ENCODE measurements at places on chromosomes 16 and 17.

GRCh38 chr17:73710095-73710592 lies 65.9 kb upstream of the SDK2 start:
- peak; percentile 38 for DNase-seq

DNA sequence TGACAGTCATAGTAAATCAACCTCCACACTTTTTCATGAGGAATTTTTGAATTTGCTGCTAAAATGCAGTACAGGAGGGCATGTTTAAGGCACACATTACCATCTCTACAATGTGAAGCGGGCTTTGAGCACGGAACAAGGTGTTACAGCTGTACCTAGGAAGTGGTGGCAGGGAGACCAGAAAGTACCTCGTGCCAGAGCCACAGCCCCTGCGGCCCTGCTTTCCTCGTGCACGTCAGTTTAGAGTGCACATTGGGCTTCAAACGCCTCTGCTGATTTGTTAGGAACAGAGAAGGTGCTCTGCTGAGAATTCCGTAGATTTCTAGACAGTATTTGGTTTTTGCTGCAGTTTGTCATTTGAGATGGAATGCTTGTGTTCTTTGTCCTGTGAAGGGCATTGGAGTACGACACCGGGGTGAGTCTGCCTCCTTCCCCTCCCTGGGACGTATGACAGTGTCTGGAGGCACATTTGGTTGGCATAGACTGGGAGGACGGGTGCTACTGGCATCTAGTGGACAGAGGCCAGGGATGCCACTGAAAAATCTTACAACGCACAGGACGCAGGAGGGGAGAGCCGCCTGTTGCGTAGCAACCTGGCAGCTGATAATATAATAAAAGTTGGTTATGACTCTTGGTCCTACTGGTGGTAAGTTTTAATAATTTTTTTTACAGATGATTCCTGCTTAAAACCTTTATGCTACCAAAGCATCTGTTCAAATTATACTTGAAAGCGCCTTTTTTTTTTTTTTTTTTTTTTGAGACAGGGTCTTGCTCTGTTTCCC lies 9.1 kb downstream of the FOXK2 start:
- DNase-seq = no peak

- no peak for DNase-seq
These were observed 233.4 kb downstream of the FTO start for GRCh38 chr16:53937161-53937880.

DNA sequence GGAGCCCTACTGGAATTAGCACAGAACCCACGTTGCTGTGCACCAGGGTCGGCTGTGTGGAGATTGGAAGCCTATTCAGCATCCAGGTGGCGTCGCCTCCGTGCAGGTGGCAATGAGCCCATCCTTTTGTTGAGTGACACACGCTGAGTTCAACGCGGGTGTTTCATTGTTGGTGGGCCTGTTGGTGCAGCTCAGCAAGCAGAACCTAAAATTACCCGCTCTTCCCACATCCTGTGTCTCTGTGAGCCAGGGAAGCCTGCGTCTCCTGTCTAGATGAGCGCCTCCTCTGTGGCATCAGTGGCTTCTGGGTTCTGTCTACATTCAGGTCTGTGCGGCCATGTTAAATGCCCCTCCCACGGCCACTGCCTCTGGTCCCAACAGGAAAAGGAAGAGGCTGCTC lies 14.5 kb downstream of the CD2BP2 start:
- DNase-seq = no peak

DNA sequence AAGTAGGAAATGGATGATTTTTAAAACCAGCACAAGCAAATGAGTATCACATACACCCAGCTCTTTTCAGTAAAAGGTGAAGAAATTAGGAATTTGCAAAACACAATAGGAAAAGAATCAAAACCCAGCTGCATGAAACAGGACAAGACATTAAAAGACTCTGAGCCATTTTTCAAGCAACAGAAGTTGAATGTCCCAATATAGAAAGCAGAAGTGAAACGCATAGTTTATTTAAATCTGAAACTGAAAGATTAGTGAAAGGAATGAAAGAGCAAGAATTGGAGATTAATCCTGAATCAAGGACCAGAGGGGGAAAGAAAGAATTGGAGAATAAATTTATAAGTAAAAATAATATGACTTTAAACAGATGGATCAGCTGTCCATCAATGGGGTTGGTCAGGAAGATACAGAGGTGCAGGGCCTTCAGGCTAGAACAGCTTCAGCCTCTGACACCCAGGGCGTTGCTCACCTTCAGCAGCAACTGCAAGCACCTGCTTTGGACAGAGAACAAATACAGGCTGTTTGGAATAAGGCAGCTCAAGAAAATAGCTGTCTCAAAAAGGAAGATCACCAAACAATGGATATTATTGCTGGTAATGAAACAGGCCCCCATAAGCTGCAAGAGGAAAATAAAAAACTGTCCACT lies 3.9 kb upstream of the ARHGAP17 start:
- no peak for DNase-seq

DNA sequence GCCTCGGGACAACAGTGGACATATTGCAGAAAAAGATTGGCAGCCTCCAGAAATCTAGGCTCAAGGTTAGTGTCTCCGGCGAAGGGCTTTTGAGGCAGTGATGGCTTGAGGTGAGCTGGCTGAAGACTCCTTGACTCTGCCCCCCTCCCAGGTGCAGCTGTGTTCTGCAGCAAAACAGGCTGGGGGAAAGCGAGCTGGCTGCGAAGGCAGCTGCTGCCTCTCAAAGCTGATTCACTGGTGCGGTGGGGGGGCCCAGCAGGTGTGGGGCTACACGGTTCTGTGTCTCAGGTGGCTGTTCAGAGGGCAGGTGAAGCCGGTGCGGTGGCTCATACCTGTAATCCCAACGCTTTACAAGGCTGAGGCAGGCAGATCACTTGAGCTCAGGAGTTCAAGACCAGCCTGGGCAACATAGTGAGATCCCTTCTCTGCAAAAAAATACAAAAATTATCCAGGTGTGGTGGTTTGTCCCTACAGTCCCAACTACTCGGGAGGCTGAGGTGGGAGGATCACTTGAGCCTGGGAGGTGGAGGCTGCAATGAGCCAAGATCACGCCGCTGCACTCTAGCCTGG lies 22.9 kb downstream of the C16orf96 start:
- no peak for DNase-seq

DNA sequence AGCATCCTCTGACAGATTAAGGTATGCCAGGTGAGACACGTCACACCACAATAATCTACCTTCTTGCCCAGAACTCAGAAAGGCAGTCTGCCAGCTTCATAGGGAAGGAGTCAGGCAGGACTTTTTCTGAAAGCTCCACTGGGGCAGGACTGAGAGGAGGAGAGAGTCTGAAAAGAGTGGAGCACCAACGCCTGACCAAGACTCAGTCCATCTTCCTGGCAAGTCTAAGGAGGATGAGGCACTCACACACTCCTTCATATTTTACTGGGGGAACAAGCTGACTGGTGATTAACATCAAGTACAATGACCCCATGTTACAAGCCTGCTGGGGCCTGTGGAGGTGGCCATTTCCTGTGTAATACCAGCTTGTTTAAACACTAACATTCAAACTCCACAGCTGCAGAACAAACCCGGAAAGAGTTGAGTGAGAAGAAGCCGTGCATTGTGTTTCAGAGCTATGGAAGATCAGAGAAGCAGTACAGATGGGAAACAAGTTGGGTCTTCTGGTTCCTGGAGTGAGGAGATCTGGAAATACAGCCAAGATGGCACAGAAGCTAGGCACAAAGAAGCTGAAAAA lies 122.4 kb downstream of the HIC1 start:
- DNase-seq = no peak

DNA sequence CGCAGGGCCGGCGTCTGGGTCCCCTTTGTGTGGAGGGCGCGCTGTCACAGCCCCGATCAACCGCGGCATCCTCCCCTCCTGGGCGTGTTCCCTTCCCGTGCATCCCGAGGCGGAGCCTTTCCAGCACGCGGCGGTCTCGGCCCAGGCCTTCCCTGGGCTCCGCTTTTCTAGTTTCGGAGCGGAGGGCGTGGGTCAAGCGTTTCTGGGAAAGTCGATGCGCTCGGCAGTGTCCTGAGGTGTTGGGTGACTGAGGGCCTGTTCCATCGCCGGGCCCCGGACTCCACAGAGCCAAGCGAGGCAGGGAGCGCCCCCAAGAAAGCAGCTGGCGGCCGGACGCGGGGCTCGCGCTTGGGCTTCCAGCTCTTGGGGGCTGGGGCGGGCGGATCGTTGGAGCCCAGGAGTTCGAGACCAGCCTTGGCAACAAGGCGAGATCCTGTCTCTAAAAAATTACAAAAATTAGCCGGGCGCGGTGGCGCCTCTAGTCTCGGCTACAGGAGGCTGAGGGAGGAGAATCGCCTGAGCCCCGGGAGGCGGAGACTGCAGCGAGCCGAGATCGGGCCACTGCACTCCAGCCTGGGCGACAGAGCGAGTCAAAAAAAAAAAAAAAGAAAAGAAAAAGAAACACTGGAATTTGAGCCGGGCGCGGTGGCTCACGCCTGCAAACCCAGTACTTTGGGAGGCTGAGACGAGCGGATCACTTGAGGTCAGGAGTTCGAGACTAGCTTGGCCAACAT lies 806 bp downstream of the IFT140 start:
- no peak for DNase-seq

- no peak for DNase-seq
These were observed 136.9 kb downstream of the MAP2K6 start for GRCh38 chr17:69551212-69552010.

- peak; percentile 39 for DNase-seq
These were observed 1.4 kb upstream of the SLFN5 start for GRCh38 chr17:35241520-35241919.

- no peak for DNase-seq
These were observed 6.8 kb downstream of the SLC6A2 start for GRCh38 chr16:55662644-55663031.

DNA sequence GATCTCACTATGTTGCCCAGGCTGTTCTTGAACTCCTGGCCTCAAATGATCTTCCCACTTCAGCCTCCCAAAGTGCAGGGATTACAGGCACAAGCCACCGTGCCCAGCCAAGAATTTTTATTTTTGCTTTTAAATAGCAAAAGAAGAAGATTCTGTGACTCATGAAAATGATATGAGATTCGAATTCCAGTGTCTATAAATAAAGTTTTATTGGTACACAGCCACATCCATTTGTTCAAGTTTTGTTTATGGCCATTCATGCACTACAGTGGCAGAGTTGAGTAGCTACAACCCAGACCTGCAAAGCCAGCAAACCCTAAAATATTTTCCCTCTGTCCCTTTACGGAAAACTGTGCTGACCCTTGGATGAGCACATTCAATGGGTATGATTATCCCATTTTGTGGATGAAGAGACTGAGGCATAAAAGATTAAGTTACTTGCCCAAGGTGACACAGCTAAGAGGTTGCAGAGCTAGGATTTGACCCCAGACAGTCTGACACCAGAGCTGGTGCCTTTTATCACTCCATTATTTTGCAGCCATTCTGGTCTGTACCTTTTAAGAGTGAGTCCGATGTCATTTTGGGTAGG lies 34.2 kb downstream of the SCNN1G start:
- DNase-seq = no peak

DNA sequence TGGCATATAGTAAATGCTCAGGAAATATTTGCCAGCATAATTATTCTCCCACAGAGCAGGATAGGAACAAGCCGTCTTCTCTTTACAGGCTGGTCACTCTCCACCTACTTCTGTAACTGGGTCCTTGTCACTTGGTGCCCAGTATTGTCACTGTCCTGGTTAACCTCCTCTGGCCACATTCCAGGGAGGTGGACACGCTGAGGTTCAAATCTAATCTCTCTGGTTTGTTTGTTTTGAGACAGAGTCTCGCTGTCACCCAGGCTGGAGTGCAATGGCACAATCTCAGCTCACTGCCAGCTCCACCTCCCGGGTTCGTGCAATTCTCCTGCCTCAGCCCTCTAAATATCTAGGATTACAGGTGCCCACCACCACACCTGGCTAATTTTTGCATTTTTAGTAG lies 15.6 kb downstream of the SBK1 start:
- no peak for DNase-seq

GRCh38 chr17:74350486-74350885 lies 11.2 kb downstream of the BTBD17 start:
- DNase-seq = no peak

- no peak for DNase-seq
These were observed 6.5 kb downstream of the MARF1 start for GRCh38 chr16:15636392-15636873.

Data from CD4-positive, alpha-beta T cell (primary cell).